Naive thymus-derived CD4-positive, alpha-beta T cell (primary cell): ENCODE measurements at places on chromosomes 4 and X. TPM values are rescaled to one million over a fixed set of nuclear protein-coding genes. Genes with fewer than 3 reads are reported as not detected.

Gene PAGE2
- total RNA-seq = not detected

Gene TMEM156
- 8.6 TPM for total RNA-seq

Gene NSG1
- 24.5 TPM for total RNA-seq

Gene ASB12
- total RNA-seq = not detected

DNA sequence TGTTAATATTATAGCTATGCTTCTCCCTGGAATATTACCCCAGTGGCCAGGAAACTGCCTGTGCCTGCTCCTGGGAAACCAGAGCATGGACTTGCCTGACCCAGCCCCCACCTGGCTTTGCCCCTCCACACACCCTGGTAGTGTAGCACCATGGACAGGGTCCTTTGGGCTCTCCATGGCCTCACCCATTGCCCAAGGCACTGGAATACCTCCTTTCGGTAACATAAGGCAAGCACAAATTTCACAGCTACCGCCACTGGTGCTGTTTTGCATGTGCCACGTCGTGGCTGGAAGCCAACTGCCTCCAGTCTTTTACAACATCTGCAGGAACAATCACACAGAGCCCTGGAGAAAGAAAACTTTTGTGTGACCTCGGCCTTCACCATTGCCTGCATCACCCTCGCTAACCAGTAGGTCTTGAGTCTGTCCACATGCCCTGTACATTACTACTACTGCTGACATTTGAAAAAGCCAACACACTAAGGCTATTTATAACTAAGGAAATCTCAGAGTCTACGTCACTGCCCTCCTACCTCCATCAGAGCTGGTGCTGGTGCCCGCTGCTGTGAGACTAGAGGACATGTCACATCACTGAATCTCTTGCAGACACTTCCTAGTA lies 47.7 kb downstream of the HPGD start:
- no peaks in the 10 kb centered on the region for H3K27me3 ChIP-seq
- no peak for DNase-seq
- H3K4me1 ChIP-seq = no peaks in the 10 kb centered on the region
- no peak overlapping the region for H3K27ac ChIP-seq

DNA sequence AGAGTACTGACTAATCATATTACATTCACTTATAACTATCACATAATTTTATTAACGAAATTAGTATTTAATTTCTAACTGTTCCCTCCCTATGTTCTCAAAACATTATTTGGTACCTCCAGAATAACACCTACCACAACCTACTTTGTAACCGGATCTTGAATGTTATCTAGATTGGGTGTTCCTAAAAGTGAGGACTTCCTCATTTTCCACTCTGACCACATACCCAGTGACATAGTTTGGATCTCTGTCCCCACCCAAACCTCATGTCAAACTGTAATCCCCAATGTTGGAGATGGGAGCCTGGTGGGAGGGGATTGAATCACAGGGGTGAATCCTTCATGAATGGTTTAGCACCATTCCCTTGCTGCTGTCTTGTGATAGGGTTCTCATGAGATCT lies 21.8 kb downstream of the NR3C2 start:
- no peaks in the 10 kb centered on the region for H3K36me3 ChIP-seq
- H3K4me3 ChIP-seq = no peak overlapping the region
- peaks cover 4% of the 10 kb centered on the region for H3K4me1 ChIP-seq
- H3K27ac ChIP-seq = no peak overlapping the region

- no peaks in the 10 kb centered on the region for H3K27me3 ChIP-seq
- H3K36me3 ChIP-seq = no peaks in the 10 kb centered on the region
- no peak overlapping the region for H3K4me3 ChIP-seq
- no peak overlapping the region for H3K27ac ChIP-seq
- H3K4me1 ChIP-seq = no peaks in the 10 kb centered on the region
Observed at GRCh38 chr4:141652161-141652778, 15.9 kb downstream of the IL15 start.

DNA sequence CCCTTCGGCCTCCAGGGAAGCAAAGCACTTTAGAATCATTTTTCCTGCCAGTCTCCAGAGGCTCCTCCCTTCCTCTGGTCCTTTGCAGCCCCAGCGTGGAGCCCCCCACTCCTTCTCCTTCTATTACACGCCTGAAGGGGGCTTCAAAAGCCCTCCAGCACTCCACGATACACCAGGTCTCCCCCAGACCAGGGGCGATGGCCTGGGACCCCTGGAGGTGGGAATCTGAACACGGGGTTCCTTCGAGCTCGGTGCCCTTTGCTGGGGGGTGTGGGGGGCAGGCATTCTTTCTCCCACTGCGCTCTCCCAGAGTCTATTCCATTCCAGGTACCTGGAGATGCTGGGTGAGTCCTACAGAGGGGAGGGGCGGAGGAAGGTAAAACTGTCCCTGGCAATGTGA lies 97.6 kb downstream of the HMX1 start:
- no peak overlapping the region for H3K27ac ChIP-seq
- no peaks in the 10 kb centered on the region for H3K4me1 ChIP-seq
- no peaks in the 10 kb centered on the region for H3K36me3 ChIP-seq
- H3K27me3 ChIP-seq = no peaks in the 10 kb centered on the region
- no peak for DNase-seq

DNA sequence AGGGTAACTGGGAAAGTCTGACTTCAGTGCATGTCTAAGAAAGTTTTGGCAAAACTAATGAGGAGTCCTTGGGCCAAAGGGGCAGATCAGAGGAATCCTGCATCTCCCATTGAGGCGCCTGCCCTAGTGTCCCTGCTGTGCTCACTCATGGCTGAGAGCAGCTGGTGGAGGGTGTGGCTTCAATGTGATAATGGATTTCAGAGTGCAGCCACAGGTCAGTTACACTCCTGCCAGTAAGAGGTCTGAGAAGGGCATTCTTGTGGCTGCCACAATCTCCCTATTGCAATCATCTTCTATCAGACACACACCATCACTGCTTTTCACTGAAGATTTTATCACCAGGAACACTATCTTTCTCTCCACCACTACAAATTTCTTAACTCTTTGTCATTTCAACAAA lies 457.1 kb downstream of the MID1IP1 start:
- H3K4me3 ChIP-seq = no peak overlapping the region
- H3K27ac ChIP-seq = no peak overlapping the region

DNA sequence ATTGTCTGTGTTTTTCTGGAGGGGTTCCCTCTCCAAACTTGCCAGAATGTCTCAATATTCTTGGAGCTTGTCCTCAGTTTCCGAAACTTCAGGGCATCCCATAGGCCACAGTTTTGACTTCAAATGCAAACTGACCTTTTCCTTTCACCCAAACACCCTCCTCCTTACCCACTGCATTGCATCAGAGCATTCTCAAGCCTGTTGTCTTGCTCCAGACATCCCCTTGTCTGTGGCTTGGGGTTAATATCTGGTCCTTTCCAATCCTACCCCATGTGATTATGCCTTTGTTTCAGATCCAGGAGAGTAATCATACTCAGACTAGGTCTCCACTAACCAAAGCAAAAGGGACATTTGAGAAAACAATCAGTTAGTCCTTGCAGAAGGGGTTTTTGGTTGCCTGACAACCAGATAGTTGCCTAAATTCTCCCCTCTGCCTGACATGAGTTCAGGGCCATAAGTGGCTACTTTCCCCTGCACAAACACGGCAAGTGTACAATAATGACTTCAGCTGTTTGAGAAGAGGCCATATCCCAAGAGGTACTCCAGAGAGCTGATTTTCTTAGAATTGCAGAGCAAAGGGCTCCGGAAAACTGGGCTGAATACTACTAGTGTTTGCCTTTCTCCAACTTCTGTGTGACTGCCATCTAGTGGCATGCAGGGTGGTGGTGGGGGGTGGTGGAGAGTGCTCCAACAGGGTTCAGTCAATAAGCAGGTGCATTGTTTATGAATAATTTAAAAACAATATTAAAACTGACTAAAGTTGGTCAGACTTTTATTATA lies 130.2 kb downstream of the CHRDL1 start:
- no peaks in the 10 kb centered on the region for H3K27me3 ChIP-seq
- H3K27ac ChIP-seq = no peak overlapping the region
- no peaks in the 10 kb centered on the region for H3K4me1 ChIP-seq

DNA sequence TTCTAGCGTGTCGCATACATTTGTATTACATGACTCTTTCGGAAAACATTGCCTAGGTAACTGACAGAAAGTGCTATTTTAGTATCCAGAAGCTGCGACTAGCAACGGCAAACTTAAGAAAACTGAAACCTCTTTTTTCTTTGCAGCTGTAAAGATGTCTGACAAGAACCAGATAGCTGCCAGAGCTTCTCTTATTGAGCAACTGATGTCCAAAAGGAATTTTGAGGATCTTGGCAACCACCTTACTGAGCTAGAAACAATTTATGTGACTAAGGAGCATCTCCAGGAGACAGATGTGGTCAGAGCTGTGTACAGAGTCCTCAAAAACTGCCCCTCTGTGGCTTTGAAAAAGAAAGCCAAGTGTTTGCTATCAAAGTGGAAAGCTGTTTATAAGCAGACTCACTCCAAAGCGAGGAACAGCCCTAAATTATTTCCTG lies 9.4 kb downstream of the TCEANC start:
- H3K27ac ChIP-seq = no peak overlapping the region
- H3K36me3 ChIP-seq = peaks cover 34% of the 10 kb centered on the region
- H3K4me1 ChIP-seq = no peaks in the 10 kb centered on the region
- DNase-seq = no peak
- H3K27me3 ChIP-seq = no peaks in the 10 kb centered on the region
- no peak overlapping the region for H3K4me3 ChIP-seq

DNA sequence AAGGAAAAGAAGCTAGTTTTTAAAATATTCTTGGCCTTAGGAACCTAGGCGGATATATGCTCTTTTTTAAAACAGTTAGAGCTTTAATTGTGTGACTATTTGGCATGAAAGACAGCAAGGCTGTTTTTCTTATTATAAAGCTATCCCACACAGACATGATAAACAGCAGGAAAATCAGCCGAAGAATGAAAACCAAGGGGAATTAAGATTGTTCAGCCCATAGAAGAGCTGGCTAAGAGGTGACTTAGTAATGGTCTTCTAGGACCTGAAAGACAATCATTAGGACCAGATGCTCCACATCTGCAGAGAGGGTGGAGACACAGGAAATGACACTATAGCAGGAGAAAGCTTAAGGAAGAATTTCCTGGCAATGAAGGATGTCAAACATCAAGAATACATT lies 171.4 kb upstream of the NRK start:
- H3K27ac ChIP-seq = no peak overlapping the region
- no peaks in the 10 kb centered on the region for H3K27me3 ChIP-seq
- no peak for DNase-seq
- H3K36me3 ChIP-seq = no peaks in the 10 kb centered on the region

- peak within 1 kb of the TSS; percentile 81 for H3K4me3 ChIP-seq
- peak within 1 kb of the TSS; percentile 88 for H3K27ac ChIP-seq
- DNase-seq = peak; percentile 85
- H3K27me3 ChIP-seq = no peaks in the 10 kb centered on the region
- H3K4me1 ChIP-seq = peaks cover 6% of the 10 kb centered on the region
- peaks cover 11% of the 10 kb centered on the region for H3K36me3 ChIP-seq
Observed at GRCh38 chrX:1537031-1537715, at the start of gene P2RY8. Gene P2RY8, minus strand, starts transcription at chrX:1537185. Its CDS starts 70,627 bp downstream, at chrX:1466558.

DNA sequence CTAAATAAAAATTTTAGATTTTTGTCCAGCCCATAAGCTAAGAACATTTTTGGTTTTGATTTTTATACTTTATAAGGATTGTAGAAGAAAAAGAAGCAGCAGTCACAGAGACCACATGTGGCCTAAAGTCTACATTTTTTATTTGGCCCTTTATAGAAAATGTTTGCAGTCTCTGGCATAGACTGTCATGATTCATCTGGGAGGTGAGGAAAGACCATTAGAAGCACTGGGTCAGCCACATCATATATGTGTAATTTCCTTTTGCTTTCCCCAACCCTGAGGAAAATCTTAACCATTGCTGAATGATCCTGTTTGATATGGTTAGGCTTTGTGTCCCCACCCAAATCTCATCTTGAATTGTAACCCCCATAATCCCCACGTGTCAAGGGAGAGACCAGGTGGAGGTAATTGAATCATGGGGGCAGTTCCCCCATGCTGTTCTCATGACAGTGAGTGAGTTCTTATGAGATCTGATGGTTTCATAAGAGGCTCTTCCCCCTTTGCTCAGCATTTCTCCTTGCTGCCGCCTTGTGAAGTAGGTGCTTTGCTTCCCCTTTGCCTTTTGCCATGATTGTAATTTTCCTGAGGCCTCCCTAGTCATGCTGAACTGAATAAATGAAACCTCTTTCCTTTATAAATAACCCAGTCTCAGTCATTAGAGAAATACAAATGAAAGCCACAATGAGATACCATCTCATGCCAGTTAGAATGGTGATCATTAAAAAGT lies 12.1 kb upstream of the COPS4 start:
- DNase-seq = no peak
- H3K4me1 ChIP-seq = no peaks in the 10 kb centered on the region
- no peaks in the 10 kb centered on the region for H3K36me3 ChIP-seq
- no peaks in the 10 kb centered on the region for H3K27me3 ChIP-seq
- no peak overlapping the region for H3K4me3 ChIP-seq

- H3K4me1 ChIP-seq = no peaks in the 10 kb centered on the region
- no peaks in the 10 kb centered on the region for H3K36me3 ChIP-seq
- H3K27ac ChIP-seq = no peak overlapping the region
- H3K27me3 ChIP-seq = no peaks in the 10 kb centered on the region
- H3K4me3 ChIP-seq = no peak overlapping the region
Observed at GRCh38 chrX:110008011-110008635, 5.2 kb downstream of the TMEM164 start.

DNA sequence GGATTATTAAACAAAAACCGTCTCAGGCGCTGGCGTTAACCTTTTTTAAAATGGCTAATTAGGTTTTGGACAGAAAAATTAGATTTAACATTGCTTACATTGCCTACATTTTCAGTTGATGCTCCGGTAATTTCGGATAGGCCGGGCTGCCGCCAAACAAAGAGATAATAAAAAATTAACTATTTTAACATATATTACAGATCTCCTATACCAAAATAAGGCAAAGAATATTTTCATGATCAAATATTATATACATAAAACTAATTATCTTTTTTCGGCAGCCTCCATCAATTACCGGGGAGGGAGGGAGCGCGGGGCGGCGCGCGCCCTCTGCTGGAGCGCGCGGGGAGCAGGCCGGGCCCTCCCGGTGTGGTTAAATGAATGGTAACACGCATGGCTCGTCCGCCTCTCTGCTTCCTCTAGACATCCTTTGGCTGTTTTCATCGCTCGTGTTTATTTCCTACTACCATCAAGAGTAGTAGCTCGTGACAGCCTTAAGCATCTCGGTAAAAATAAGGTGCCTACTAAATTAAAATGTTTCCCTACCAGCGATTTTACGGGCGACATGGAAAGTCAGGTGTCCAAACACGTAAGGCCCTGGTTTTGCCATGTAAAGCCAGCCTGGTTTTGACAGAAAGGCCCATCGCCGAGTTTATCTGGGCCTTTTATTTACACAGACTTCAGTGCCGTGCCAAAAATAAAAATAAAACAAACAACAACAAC lies 52.4 kb upstream of the TMEM33 start:
- H3K27ac ChIP-seq = no peak overlapping the region
- peaks cover 14% of the 10 kb centered on the region for H3K4me1 ChIP-seq
- peak; percentile 40 for DNase-seq
- peak overlapping the region; percentile 55 for H3K4me3 ChIP-seq
- H3K36me3 ChIP-seq = no peaks in the 10 kb centered on the region

GRCh38 chrX:17632942-17633341 lies 104.4 kb upstream of the SCML1 start:
- H3K4me3 ChIP-seq = no peak overlapping the region
- H3K4me1 ChIP-seq = peaks cover 5% of the 10 kb centered on the region
- H3K27me3 ChIP-seq = no peaks in the 10 kb centered on the region
- no peak for DNase-seq
